ENCODE measurements at places on chromosomes 5 and 9.

GRCh38 chr9:114014044-114014443 lies 64.1 kb downstream of the AMBP start:
- no peak for DNase-seq

- no peak for DNase-seq
Observed at GRCh38 chr9:27442464-27442863, 81.6 kb upstream of the IFNK start.

DNA sequence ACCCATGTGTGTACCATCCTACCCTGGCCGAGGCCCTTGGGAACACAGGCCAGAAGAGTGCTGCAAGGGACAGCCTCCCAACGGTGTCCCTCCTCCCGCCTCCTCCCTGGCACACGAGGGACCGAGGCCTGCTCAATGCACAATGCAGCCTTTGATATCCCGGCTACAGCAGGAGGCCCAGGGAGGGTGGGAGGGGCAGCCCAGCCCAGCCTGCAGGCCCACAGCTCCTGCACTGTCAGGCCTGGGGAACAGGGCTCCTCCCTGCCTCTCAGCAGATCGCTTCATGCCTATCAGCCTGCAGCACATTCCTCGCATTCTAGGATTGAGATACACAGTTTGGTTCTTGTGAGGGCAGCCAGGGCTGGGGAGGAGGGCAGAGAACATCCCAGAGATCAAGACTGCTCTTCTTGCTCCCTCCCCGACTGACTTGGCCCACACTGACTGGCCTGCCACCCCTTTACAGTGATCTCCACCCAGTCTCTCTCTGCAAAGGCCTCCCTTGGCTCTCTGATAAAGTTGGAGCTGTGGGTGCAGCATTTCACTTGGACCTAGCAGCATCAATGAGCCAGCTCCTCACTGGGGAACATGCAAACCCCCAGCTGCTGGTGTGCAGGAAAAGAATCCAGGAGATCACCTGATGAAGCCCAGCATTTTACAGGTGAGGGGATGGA lies at the start of gene SH3TC2:
SH3TC2 (minus strand) TSS at position 46 of the 671 bp plus-strand sequence; CDS start at position 6, 40 bp downstream.
- no peak for DNase-seq

- no peak for DNase-seq
Observed at GRCh38 chr5:78527054-78527859, 121.3 kb downstream of the LHFPL2 start.

DNA sequence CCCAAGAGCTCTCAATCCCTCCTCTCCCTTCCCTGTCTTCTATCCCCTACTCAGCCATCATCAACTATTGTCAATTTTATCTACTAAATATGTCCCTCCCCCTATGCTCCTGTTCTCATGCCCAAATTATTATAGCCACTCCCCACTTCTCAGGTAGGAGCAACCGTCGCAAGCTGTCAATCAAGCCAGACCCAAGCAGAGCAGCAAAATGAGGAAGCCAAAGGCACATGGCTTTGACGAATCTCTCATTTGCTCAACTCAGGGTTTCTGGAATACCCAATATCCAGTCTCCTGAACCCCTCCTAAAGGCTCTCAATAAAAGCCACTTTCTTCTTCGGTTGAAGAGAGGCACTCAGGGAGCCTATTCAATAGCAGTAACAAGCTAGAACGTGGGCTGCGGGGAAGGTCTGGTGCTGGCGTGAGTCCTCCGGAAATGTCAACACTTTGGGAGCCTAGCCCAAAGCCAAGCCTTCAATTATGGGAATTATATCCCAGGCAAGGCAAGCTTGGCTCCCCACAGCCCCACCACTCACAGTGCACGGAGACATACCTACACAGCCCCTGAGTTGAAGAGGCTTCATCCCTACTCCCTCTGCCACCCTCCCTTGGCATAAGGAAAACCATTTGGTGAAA lies 47.7 kb downstream of the SIL1 start:
- DNase-seq: no peak

DNA sequence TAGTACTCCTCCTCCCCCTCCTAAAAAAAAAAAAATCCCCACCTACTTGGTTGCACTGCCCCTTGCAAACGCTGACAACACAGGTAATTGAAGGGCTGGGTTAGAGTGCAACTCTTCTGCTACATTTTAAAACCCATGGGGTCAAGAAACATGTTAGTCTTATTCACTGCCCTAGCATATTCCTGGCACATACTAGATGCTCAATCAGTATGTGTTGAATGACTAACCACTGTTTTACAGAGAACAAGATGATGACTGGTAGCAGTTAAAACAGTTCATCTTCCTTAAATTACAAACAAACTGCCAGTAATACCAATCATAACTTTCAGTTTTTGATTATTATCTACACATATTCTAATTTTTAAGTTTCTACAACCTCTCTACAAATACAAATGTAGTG lies 124.4 kb downstream of the NFIB start:
- DNase-seq: no peak

- no peak for DNase-seq
Observed at GRCh38 chr5:11322133-11322532, 561.1 kb upstream of the DAP start.

DNA sequence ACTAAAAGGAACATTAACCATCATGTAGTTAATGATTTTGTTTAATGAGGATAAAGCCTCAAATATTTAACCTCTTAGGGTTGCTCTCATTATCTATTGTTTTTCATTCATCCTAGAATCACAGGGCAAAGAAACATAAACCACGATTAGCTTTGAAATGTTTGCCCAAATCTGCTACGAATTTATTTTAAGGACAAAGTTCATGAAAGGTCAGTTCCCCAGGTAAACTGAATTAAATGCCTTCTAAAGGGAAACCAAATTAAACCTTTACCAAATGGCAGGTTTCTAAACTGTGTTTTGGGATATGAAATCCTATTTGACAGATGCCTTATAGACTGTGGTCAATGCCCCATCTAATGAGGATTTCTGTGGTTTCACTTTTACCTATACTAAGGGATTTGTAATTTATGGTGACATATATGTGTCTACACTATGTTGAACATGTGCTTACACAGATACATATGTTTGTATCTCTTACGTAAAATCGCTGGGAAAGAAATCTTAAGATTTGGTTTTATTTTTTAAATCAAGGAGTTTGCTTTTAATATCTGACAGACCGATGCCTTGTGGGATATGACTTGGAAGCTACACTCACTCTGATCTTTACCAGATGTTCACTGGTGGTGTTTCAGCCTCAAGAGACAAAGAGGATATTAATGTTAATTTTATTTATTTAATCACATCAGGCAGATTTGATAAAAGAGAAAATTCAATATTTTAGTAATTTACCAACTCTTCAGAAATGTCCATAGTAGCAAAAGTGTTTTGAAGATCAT lies 188.4 kb downstream of the GLIS3 start:
- DNase-seq: no peak

GRCh38 chr9:92140074-92140753 lies 25.0 kb upstream of the SPTLC1 start:
- peak; percentile 69 for DNase-seq

- peak; percentile 46 for DNase-seq
Observed at GRCh38 chr9:91835632-91836031, 114.4 kb downstream of the ROR2 start.

GRCh38 chr5:9726931-9727330 lies 96.8 kb upstream of the TAS2R1 start:
- DNase-seq: no peak

- no peak for DNase-seq
Observed at GRCh38 chr5:135568246-135568645, 10.5 kb downstream of the CXCL14 start.

DNA sequence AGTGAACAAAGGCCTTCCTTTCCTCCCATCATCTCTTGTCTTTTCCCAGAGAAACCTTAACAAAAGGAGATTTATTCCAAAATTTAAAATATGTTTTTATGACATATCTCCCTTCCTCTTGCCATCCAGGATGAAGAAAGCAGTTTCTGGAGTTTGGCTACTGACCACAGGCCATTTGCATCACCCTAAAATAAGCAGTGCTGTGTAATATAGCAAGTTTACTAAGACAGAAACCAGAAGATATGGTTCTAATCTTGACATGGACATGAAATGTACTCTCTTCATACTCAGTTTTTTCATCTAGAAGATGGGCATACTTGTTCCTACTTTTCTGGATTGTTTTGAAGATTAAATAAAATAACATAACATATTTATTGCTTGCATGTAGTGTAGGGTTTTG lies 50.2 kb upstream of the ZFAND5 start:
- no peak for DNase-seq

- DNase-seq: no peak
Observed at GRCh38 chr9:92422611-92423338, 1.5 kb downstream of the OMD start.

DNA sequence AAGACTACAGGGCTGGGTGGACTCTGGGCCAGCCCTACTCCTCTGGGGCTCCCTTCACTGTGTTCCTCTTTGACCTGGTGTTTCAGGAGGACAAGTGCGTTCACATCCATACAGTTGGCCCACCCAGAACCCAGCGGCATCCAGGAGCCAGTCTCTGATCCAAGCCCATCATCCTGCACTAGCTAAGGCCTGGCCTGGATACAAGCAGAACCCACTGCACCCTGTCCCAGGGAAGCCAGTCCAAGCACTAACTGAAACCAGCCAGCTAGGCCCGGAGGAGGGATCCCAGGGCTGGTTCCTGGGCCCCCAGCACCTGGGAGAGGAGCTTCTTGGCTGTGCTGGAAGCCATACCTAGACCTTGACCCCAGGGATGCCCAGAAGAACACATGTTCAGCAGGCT lies 4.1 kb upstream of the GBGT1 start:
- no peak for DNase-seq

DNA sequence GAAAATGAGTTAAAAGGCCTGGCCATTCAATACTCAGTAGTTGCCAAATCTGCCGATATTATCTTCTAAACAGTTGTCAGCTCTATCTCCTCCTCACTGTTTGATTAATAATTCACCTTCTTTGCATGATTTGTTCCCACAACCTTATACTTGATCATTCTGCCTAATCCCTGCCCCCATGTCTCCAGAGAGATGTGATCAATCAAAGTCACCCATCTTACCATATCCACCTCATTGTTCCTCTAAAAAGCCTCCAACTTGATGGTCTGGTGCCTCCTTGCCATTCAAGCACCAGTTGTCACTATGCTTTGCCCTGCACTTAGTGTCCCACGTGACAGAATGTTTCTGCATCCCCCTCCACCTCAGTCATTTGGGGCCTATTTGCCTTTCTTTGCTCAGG lies 41.3 kb downstream of the KIAA1958 start:
- DNase-seq: no peak

GRCh38 chr9:127803507-127804352 lies 1.0 kb downstream of the FPGS start:
- peak; percentile 27 for DNase-seq

- no peak for DNase-seq
Observed at GRCh38 chr5:1142886-1143669, 31.2 kb upstream of the SLC12A7 start.

DNA sequence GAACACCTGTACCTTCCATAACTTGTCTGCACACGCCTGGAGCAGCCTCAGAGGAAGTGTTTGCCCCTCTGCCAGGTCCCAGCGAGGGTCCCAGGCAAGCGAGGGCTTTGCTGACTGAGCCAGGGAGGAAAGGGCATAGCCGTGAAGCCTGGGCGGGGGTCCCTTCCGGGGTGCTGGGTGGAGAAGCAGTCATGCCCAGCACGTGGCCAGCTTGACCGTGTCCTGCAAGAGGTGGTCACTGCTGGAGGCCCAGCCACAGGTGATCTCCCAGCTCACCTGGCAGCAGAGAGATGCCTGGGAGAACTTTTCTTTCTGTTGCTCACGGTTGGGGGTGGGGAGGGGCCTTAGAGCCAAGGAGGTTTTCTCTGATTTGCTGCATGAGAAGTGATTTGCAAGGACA lies 195.3 kb downstream of the CACNA1B start:
- no peak for DNase-seq

DNA sequence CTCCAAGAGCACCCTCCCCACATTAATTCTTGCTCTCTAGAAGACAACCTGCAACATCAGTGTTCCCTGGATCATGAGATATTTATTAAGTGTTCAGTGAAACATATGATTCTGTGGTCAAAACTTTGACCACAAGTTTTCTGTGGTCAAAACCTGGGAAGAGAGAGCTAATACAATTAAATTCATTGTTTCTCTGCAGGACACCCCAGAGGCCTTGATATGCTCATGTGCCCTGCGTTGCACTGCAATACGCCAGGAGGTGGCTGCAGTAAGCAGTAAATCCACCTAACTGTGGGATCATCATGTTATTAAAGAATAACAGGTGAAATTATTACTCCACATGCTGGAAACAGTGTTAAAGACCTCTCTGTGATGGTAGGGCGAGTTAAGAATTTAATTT lies 109.3 kb upstream of the SPDL1 start:
- DNase-seq: no peak

- no peak for DNase-seq
Observed at GRCh38 chr5:129951039-129951438, 46.8 kb downstream of the CHSY3 start.

- DNase-seq: no peak
Observed at GRCh38 chr9:680106-680505, 161.4 kb upstream of the DMRT1 start.

- no peak for DNase-seq
Observed at GRCh38 chr5:44246986-44247385, 142.2 kb downstream of the FGF10 start.

- DNase-seq: no peak
Observed at GRCh38 chr9:126462617-126463016, 136.0 kb downstream of the MVB12B start.

- no peak for DNase-seq
Observed at GRCh38 chr9:101674165-101674564, 64.3 kb downstream of the GRIN3A start.

GRCh38 chr9:123942542-123942941 lies 12.6 kb upstream of the DENND1A start:
- DNase-seq: no peak

DNA sequence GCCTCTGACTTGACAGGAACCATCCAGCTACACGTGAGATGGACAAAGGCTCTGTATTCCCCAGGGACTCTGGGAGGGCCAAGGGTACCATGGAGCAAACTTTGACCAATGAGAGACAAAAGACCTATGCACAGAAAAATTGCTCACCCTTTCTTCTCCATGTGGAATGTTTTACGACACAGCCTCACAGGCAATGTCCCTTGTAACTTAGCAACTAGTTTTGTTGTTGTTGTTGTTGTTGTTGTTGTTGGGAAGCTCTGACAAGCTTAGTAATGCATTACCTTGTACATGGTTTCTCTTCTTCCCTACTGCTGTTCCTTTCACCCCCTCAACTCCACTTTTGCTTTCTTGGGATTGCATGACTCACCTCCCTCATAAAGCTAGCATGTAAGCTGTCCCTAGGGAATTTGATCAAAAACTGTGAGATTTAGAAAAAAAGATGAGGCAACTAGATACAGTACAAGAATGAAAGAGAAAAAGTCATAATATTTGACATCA lies 550.9 kb downstream of the RAB3C start:
- no peak for DNase-seq

DNA sequence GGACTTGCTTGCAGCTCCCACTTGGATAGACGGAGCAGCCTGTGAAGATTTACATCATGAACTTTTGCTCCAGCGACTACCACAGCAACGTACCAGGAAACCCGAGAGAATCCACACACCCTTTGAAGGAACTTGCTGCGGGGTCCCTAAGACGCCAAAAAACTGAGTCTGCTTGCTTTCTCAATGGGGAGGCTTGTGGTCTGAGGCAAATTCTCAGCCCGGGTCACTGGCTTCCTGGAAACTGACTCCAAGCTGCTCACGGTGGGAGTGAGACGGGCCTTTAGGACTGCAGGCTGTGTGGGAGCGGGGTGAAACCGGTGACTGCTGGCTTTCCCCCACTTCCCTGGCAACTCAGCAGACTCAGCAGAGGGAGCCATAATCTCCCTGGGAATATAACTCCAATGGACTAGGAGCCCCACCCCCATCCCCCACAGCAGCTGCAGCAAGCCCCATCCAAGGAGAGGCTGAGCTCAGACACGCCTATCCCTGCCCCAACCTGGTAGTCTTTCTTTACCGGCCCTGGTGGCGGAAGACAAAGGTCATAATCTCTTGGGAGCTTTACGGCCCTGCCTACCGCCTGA lies 466.0 kb downstream of the CAAP1 start:
- no peak for DNase-seq
